ENCODE measurements at places on chromosomes 7 and 10.

GRCh38 chr10:59279991-59280505 lies 82.3 kb downstream of the FAM13C start:
- DNase-seq: no peak

GRCh38 chr10:69340695-69341094 lies 62.4 kb downstream of the HK1 start:
- no peak for DNase-seq

DNA sequence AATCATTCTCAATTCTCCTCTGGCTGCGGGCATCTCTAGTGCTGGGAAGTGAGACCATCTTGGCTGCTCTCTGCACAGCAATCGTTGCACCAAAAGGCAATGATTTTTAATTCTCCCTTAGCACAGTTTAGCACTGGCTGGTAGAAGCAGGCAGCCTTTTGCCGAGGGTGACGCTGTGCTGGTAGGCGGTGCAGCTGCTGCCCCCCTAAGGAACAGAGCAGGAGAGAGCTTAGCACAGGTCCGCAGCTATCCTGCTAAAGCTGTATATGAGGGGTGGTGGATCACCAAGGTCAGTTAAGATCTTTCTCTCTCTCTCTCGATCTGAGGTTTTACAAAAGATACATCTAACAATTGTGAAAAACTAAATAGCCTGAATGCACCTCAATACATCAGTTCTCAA lies 390.1 kb downstream of the GATA3 start:
- no peak for DNase-seq

DNA sequence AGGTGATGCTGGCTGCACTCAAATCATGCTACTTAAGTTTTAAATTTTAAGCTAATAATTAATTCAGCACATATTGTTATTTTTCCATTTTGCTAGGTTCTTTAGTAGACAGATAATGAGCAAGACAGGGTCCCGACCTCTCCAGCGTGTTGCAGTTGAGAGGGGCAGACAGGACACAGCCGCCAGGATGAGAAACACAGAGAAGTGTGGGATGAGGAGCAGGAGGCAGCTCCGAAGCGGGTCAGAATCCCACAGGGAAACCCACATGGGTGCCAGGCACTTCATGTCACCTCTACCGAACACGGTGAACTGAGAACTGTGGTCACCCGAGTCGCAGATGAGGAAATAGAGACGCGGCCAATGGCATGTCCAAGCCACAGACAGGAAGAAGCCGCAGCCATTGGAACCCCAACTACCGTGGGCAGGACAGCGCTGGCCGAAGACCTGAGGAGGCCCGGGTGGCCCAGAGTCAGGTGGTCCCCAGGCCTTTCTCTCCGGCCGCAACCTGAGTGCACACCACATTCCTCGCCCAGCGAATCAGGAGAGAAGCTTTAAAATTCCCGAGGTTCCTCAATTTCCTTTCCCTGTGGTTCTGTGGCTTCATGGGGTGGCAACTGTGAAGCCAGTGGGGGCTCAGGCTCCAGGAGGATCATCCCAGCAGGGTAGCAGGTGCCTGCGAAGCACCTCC lies 213.0 kb downstream of the DNAJB6 start:
- DNase-seq: no peak

DNA sequence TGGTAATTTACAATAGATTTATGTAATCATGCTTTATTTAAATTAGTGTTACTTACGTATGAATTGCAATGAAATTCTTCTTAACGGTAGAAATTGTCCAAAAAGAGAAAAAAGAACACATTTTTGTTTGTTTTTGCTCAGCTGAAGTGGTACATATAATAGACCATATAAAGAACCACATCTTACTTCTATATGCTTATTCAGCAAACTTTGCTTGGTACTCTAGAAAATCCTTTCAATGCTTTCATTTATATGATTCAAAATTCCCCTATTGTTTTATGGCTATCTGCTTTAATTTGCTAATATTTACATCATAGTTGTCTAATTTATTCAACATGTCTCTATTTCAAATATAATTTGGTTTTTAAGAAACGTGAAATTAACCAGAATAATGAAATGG lies 903.2 kb downstream of the ANKRD7 start:
- no peak for DNase-seq

GRCh38 chr10:6463366-6463765 lies 116.7 kb downstream of the PRKCQ start:
- DNase-seq: no peak

- DNase-seq: no peak
These were observed 51.3 kb upstream of the GRM8 start for GRCh38 chr7:127304087-127304486.

GRCh38 chr10:21100190-21100589 lies 203.1 kb upstream of the NEBL start:
- no peak for DNase-seq

GRCh38 chr7:130363026-130363847 lies 17.1 kb upstream of the CPA1 start:
- peak; percentile 70 for DNase-seq

DNA sequence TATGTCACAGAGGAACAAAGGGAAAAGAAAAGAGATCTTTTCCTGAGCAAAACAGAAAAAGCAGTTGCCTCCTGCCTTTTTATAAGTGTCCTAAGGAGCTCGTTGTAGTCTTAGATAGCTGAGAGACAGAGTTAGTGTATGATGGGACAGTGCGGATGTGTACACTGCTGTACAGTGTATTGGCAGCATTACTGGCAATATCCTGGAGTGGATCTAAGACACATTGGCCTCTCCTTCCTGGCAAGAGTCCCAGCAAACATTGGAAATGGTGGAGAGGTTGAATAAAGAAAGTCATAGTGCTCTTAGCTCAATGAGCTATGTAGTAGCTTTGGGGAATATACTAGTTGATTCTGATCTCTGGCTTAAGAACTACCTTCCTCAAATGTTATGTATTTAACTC lies 22.7 kb downstream of the GARS1 start:
- no peak for DNase-seq

GRCh38 chr10:49497358-49497757 lies 41.6 kb downstream of the ERCC6 start:
- DNase-seq: no peak

DNA sequence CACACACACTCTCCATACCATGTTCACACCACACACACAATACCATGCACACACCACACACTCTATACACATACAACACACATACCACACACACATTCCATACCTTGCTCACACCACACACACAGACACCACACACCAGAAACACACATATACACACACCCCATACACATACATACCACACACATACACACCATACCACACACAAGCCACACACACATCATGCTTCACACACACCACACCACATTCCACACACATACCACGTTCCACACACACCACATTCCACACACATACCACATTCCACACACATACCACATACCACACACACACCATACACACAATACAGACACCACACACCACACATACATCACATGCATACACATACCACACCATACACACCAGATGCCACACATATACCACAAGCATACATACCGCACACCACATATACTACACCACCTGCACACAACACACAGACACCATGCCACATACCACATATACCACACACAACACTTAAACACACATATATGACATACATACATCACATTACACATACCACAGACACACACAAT lies 282.7 kb downstream of the POU6F2 start:
- DNase-seq: no peak

GRCh38 chr10:96491303-96491702 lies 22.4 kb downstream of the TLL2 start:
- no peak for DNase-seq

GRCh38 chr10:9331583-9332008 lies 1277.1 kb downstream of the GATA3 start:
- DNase-seq: no peak

GRCh38 chr7:150962553-150963399 lies 15.3 kb downstream of the KCNH2 start:
- peak; percentile 21 for DNase-seq

- no peak for DNase-seq
These were observed 49.6 kb upstream of the TOMM7 start for GRCh38 chr7:22872096-22872807.

DNA sequence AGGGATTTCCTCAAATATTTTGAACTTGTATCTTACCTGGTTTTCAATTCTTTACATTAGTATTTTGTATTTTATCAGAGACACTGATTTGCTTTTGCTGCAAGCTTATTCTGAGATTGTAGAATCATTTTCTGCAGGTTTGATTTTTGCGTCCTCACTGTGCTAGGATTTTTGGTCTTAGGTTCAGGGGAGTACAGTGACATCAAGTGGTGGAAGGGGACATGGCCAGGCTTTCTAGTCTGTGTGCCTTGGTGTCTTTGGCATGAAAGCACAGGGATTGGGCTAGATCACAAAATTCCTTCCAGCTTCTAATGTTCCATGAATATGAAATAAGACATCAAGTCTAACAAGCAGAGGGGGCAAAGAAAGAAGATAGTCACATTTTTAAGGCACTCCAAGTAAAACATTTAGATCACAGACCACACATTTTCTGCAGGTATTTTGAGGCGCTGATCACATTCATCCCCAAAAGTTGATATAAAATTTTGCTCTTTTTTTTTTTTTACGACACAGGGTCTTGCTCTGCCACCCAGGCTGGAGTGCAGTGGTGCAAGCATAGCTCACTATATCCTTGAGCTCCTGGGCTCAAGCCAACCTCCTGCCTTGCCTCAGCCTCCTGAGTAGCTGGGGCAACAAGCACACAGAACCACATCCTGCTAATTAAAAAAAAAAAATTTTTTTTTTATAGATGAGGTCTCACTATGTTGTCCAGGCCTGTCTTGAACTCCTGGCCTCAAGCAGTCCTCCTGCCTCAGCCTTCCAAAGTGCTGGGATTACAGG lies 124.4 kb downstream of the PON1 start:
- no peak for DNase-seq

DNA sequence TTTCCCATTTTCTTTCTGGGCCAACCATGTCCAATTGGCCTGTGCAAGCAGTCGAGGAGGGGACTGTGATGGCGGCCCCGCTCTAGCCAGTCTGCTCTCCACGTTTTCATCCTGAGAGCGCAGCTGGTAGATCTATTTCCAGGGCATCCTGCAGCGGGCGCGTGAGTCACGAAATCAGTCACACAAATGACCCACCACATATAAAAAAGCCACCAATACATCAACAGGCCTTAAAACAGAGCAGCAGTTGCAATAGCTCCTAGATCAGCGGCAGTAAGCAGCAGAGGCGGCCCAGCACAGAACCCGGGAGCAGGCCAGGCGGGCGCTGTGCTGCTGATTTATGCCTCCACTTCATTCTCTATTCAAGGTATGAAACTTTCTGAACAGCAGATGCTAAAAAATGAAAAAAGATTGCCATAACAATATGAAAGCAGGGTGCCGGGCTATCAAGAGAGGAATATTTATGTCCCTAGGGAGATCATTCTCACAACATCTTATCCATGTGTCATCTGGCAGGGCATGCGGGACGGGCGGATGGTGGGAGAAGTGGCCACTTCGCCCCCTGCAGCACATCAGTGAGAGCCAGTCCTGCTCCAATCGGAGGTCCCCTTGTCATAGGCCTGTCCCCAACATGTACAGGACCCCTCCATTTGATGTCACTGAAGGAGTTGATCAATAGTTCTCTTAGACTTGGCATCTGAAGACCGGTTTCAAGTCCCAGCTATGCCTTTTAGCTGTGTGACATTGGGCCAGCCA lies 98.0 kb upstream of the GPR26 start:
- no peak for DNase-seq

- DNase-seq: no peak
These were observed 46.8 kb downstream of the CAMK2B start for GRCh38 chr7:44278451-44279161.

DNA sequence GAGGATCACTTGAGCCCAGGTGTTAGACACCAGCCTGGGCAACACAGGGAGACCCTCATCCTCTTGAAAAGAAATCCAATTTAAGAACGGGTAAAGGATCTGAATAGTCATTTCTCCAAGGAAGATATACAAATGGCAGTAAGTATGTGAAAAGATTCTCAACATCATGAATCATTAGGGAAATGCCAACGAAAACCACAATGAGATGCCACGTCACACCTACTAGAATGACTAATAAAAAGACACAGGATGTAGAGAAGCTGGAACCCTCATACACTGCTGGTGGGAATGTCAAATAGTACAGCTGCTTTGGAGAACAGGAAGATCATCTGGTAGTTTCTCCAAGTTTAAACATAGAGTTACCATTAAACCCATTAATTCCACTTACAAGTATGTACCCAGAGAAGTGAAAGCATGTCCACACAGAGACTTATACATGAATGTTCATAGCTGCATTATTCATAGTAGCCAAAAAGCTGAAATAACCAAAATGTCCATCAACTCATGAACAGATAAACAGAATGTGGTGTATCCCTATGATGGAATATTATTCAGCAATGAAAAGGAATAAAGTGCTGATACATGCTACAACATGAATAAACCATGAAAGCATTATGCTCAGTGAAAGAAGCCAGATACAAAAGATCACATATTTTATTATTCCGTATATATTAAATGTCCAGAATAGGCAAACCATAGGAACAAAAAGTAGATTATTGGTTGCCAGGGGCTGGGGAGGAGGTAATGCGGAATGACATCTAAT lies 13.1 kb upstream of the ZMIZ2 start:
- peak; percentile 75 for DNase-seq

DNA sequence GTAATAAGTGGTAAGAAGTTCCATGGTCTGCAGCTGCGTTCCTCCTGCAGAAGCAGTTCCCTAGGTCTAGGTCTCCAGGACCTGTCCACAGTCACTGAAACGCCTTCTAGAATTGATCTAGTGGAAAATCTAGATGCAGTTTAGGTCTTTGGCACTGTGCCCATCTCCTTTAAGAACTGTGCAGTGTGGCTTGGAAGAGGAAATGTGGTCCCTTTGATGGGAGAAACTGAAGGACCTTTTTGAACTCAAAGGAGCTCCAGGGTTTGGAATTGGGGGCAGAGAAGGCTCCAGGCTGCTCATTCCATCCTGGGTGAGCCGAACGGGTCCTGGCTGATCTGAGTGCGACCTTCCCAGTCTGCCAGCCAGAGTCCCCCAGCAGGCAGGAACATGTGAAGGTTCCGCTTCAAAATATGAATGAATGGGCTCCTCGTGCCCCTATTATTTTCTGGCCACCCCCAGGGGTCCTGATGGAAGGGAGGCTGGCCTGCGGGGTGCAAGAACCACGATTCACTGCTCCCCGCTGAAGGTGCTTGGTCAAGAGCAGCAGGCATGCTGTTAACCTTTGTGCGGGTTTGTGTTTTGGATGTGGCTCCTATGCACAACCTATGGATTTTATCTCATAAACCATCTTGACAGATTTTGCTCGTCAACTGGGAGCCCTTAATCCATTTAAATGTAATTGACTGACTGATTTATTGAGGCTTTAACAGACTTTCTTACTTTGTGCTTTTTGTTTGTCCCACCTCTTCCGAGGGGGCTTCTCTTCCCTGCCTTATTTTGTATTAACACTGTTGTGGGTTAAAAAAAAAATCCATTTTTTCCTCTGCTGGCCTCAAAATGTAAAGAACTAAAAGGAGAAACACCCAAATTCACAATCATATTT lies 36.7 kb downstream of the ZNF467 start:
- no peak for DNase-seq
